ENCODE measurements at places on chromosomes 13 and 19. TPM values are rescaled to one million over a fixed set of nuclear protein-coding genes. Genes with fewer than 3 reads are reported as not detected.

The SHC2 gene
- not detected for total RNA-seq

The GAPDHS gene
- not detected for total RNA-seq

The SKA3 gene
- total RNA-seq: 39.6 TPM

The PET100 gene
- total RNA-seq: 99.2 TPM

The NOTCH3 gene
- total RNA-seq: not detected

The FCGBP gene
- total RNA-seq: 4.7 TPM

DNA sequence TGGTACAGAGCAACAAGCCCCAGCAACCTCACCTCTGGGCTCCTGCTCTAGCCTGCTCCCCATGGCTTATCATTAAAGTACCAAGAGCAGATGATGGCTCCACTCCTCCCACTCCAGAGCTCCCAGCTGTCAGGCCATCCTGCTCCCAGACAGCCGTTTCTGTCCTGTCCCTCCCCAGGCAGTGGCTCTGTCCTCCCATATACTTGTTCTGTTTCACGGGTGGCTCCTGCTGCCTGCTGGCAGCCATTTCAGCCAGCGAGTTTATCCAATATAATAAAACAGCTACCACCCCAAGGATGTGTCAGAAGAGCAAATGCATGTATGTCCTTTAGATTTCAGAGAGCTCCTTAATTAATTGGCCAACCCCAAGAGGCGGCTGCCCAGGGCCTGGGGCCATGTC is 79.4 kb upstream of the VSTM2B start:
- no peak for DNase-seq

DNA sequence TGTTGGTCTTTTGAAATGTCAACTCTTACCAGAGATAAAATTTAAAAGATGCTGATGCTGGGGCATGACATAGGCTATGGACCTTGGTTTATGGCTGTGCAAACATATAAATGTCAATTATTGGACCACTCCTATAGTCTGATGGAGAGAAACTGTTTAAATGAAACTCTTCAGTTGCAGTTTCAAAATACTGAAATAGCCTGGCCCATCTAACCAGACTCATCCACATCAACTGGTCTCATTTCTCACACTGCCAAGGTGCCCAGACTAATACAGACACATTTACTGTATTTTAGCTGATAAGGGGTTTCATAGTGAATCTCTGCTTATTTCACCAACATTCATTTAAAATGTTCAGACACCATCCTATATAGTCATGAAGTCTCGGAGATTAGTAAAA is 19.9 kb downstream of the SERPINE3 start:
- DNase-seq: no peak

DNA sequence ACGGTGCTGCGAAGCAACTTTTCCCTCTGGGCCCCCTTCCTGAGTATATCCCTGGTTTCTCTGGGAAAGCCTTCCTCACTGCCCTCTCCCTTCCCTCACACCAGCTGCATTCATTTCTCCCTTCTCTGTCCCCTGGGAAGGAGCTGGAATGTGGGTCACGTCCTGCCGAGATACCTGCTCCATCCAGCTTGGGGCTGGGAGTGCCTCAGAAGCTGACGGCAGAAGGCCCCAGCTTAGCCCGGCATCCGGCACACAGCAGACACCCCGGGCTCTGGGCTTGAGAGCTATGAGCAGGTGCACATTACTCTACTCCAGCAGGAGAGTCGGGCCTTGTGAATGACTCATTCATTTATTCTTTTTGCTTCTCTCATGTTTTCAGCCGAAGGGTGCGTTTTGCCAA is 170.6 kb downstream of the TEX29 start:
- no peak for DNase-seq

DNA sequence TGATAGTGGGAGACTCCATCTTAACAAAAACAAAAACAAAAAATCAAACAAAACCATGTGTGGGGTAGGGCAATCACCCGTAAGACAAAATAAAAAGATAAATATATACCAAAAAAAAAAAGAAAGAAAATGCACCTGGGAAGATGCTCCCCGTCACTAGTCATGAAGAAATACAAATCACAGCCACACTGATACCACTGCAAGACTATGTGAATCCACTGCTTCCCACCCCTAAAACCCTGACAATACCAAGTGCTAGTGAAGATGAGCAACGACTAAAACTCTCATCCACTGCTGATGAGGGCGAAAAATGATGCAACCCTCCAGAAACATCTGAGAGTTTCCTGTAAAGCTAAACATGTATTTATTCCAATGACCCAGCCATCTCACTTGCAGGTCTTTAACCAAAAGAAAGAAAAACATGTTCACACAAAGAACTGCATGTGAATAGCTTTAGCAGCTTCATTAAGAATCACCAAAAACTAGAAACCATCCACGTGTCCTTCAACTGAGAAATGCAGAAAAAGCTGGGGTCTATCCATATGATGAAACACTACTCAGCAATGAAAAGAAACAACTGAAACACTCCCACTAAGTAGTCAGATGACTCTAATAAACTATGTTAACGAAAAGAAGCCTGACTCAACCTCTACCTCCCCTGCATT is 31.7 kb downstream of the BRD4 start:
- peak; percentile 67 for DNase-seq

DNA sequence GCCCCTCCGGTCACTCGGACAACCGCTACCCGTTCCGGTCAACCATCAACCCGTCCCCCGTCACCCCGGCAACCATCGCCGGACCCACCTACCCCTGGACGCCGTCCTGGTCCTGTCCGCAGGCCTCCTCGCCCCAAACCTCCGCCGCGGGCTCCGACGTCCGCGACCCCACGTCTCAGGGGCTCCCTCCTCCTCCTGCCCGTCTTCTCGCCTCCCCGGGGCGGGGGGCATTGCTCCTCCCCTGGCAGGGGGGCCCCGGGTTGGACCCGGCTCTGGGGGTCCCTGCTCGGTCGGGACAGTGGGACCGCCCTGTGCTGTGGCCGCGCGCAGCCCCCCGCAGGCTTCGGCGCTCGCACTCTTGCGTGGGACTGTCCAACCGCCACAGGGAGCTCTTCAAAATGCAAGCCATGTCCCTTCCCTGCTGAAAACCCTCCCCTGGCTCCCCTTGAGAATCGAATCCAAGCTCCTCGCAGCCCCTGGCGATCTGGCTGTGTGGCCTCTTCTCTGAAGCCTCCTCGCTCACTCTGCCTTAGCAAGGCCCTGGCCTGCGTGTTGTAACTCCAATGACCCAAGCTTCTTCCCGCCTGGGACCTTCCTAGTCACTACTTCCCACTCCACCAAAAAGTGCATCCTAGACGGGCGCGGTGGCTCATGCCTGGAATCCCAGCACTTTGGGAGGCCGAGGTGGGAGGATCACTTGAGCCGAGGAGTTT is 8.4 kb downstream of the EPHX3 start:
- DNase-seq: peak; percentile 58

DNA sequence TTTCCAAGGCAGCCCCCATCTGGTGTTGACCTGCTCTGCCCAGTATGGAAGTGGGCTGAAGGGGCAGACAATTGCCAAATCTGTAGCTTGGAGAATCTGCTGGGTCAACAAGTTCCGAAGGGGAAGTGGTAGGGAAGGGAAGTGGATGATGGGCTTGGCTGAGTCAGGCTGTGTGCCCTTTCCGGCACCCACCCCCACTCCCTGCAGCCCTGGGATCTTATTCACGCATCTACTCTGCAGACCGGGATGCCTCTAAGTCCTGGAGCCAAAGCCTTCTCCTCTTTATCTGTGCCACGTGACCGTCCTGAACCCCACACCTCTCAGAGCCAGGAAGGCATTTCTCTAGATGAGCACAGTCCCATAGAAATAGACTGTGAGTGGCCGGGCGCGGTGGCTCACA is 7.5 kb upstream of the C5AR2 start:
- DNase-seq: no peak

- no peak for DNase-seq
These were observed 4.6 kb downstream of the ZNF135 start for GRCh38 chr19:58063712-58064111.
